ENCODE measurements at places on chromosomes 11 and 22. TPM values are rescaled to one million over a fixed set of nuclear protein-coding genes. Genes with fewer than 3 reads are reported as not detected.

The SLC6A5 gene
- total RNA-seq = not detected

The LMNTD2 gene
- total RNA-seq = 2.1 TPM

The EXPH5 gene
- total RNA-seq = 3.8 TPM

The RAG1 gene
- total RNA-seq = 0.52 TPM

The ASPHD2 gene
- 2.7 TPM for total RNA-seq

The WNT11 gene
- 0.94 TPM for total RNA-seq

The RAB39A gene
- 1.6 TPM for total RNA-seq

The MS4A4E gene
- 1.4 TPM for total RNA-seq

The SCN2B gene
- not detected for total RNA-seq

The CNGA4 gene
- 0.21 TPM for total RNA-seq

The ANKK1 gene
- total RNA-seq = 0.31 TPM

The ADORA2A gene
- total RNA-seq = 34.3 TPM

The THRSP gene
- total RNA-seq = 0.31 TPM

The C11orf42 gene
- total RNA-seq = not detected

The HMOX1 gene
- total RNA-seq = 46.6 TPM

The MICAL2 gene
- 14.5 TPM for total RNA-seq

The ACTN3 gene
- total RNA-seq = not detected

The RFPL1 gene
- total RNA-seq = not detected

The CASP5 gene
- 0.84 TPM for total RNA-seq

The RNF215 gene
- 3.3 TPM for total RNA-seq

The DDTL gene
- total RNA-seq = 3.8 TPM

The ZBED4 gene
- 20.8 TPM for total RNA-seq

The PDE3B gene
- 149 TPM for total RNA-seq

The PDGFD gene
- total RNA-seq = 3.4 TPM

The PLAAT5 gene
- total RNA-seq = 0.42 TPM

The OR5A1 gene
- under 0.01 TPM for total RNA-seq

The HNRNPUL2 gene
- total RNA-seq = 13.3 TPM

The CARD18 gene
- not detected for total RNA-seq

The MUC5AC gene
- under 0.01 TPM for total RNA-seq

The OR8B3 gene
- total RNA-seq = not detected

The C11orf86 gene
- total RNA-seq = not detected

The OR5P2 gene
- not detected for total RNA-seq

The FDXACB1 gene
- 2.0 TPM for total RNA-seq

The ACR gene
- total RNA-seq = not detected

The CNIH2 gene
- 1.0 TPM for total RNA-seq

The POLA2 gene
- total RNA-seq = 12.2 TPM

The LSP1 gene
- total RNA-seq = 357 TPM
